LHCN-M2 (cell line): ENCODE measurements at places on chromosomes 4 and X. TPM values are rescaled to one million over a fixed set of nuclear protein-coding genes. Genes with fewer than 3 reads are reported as not detected.

GRCh38 chrX:47960406-47960805 is 43.4 kb downstream of the ZNF182 start:
- DNase-seq = no peak

DNA sequence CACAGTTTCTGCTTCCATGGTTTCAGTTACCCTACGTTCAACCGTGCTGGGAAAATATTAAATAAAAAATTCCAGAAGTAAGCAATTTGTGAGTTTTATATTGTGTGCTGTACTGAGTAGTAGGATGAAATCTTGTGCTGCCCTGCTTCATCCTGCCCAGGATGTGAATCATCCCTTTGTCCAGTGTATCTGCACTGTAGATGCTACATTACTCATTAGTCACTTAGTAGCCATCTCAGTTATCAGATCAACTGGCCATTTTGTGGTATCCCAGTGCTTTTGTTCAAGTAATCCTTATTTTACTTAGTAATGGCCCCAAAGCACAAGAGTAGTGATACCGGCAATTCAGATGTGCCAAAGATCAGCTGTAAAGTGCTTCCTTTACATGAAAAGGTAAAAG is 97.9 kb downstream of the COX18 start:
- DNase-seq = peak; percentile 94

Gene ZNF81
- 2.1 and 3.6 TPM in 2 replicates for total RNA-seq

DNA sequence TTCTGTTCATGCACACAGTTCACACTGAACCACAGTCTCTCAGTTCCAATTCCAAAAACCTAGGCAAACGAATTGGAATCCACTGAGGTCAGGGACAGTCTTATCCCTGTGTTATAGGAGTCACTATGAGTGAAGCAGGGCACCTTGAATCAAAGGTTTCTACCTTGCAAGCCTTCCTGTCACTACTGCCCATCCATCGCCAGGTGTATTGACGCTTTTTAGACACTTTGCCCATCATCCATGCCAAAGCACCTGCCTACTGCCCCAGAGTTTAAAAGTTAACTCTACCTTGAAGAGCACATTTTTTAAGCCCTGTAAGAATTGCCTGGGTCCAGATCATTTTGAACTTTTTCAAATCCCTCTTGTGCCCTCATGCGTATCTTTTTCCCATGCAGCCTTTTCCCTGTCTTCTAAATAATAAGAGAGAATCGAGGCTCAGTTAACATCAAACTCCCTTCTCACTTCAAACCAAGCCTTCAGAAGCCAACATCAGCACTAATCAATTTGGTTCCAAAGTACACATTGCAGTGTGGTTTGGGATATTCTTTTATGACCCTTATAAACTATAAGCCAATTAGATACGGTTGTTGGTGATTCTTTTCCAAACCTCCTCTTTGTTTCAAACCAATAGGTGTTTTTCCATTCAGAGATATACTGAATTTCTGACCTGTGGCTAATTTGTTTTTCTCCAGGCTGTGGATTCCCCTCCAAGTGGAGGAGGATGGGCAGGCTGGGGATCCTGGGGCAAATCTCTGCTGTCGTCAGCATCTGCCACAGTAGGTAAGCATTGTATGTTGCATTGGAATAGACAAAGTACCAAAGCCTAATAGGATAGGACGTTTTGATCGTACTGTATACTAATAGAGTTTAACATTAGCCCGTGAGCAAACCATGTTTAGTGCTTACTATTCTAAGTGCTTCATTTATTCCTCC is 23.7 kb downstream of the FAM114A1 start:
- no peak for DNase-seq

GRCh38 chrX:57121816-57122215 is 468 bp upstream of the SPIN2B start:
- no peak for DNase-seq
